Kidney (tissue), 22 donors: ENCODE measurements at places on chromosomes 1 and 21.

DNA sequence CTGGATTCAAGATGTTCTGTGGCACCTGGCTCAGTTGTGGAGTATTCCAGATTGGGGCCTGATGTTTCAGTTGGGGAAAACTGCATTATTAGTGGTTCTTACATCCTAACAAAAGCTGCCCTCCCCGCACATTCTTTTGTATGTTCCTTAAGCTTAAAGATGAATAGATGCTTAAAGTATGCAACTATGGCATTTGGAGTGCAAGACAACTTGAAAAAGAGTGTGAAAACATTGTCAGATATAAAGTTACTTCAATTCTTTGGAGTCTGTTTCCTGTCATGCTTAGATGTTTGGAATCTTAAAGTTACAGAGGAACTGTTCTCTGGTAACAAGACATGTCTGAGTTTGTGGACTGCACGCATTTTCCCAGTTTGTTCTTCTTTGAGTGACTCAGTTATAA lies 7.2 kb downstream of the FPGT start:
- DNase-seq = no peak

DNA sequence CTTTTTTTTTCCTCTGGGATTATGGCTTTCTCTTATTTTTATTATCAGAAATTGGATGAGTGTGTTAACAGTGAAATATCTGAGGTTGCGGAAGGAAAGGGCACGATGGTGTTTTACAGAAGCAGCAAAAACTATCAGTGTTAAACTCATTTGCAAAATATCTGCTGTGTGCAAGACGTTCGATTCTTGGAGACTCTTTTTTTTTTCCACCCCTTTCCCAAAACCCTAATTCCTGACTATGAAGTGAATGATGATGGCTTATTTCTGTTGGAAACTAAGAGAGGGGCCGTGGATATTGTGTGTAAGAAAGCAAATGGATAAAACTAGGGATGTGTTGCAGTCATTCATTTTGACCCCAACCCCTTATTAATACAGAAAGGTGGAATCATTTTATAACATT lies 677 bp downstream of the NCAM2 start:
- DNase-seq = no peak

GRCh38 chr1:3459051-3459908 lies 4.8 kb downstream of the ARHGEF16 start:
- DNase-seq = peak; percentile 50

- no peak for DNase-seq
Observed at GRCh38 chr1:198174297-198174696, 17.5 kb downstream of the NEK7 start.

GRCh38 chr1:54615531-54616279 lies 7.6 kb downstream of the FAM151A start:
- no peak for DNase-seq

DNA sequence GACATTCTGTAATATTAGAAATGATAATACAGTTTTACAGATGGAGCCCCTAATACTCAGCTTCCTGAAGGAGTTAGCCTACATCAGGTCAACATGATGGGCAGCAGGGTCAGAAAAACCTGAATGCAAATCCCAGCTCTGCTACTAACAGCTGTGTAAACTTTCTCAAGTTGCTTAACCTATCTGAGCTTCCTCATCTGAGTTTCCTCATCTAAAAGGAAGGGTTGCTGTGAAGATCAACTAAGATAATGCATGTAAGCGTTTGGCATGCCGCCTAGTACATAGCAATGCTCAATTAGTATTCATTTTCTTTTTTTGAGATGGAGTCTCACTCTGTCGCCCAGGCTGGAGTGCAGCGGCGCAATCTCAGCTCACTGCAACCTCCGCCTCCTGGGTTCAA lies 18.4 kb upstream of the DESI2 start:
- no peak for DNase-seq

GRCh38 chr1:65198096-65198495 lies 50.1 kb downstream of the AK4 start:
- no peak for DNase-seq

GRCh38 chr1:181587870-181588438 lies 104.6 kb downstream of the CACNA1E start:
- DNase-seq = no peak

GRCh38 chr21:41582298-41582840 lies 74.4 kb upstream of the TMPRSS2 start:
- DNase-seq = no peak

- DNase-seq = peak; percentile 46
Observed at GRCh38 chr1:15352128-15352957, 57.3 kb upstream of the EFHD2 start.

DNA sequence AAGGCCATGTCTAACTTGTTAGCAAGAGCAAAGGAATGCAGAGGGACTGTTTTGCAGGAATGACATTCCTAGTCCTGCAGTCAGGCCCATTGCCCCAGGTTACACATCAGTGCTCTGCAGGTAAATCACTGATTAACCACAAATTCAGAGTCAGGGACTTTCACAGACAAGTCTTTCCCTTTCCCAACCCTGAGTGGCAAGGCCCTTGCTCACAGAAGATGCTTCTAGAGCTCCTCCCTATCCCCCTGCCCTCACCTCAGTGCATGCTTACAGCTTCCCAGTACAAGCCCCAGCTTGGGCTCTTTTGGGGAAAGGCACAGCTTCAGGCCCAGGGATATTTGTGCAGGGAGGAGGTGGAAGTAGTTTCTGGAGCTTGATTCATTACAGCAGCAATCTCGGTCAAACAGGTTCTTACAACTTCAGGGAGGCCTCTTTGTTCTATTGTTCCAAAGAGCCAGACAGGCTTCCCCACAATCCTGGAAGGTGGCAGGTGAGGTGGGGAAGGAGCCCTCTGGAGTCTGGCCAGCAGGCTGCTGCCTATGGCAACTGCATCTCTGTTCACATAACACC lies 53.9 kb downstream of the CASQ2 start:
- peak; percentile 91 for DNase-seq

GRCh38 chr1:220680085-220680687 lies 10.0 kb upstream of the C1orf115 start:
- DNase-seq = no peak
